Cerebellum (tissue), 4 donors: ENCODE measurements at places on chromosomes 1 and 21.

GRCh38 chr1:14263671-14264070 is 334.8 kb upstream of the KAZN start:
- DNase-seq: no peak

- no peak for DNase-seq
Measured at GRCh38 chr1:54248966-54249365, 49.0 kb downstream of the MRPL37 start.

- peak; percentile 81 for DNase-seq
Measured at GRCh38 chr1:228445843-228446650, 29.4 kb upstream of the TRIM17 start.

DNA sequence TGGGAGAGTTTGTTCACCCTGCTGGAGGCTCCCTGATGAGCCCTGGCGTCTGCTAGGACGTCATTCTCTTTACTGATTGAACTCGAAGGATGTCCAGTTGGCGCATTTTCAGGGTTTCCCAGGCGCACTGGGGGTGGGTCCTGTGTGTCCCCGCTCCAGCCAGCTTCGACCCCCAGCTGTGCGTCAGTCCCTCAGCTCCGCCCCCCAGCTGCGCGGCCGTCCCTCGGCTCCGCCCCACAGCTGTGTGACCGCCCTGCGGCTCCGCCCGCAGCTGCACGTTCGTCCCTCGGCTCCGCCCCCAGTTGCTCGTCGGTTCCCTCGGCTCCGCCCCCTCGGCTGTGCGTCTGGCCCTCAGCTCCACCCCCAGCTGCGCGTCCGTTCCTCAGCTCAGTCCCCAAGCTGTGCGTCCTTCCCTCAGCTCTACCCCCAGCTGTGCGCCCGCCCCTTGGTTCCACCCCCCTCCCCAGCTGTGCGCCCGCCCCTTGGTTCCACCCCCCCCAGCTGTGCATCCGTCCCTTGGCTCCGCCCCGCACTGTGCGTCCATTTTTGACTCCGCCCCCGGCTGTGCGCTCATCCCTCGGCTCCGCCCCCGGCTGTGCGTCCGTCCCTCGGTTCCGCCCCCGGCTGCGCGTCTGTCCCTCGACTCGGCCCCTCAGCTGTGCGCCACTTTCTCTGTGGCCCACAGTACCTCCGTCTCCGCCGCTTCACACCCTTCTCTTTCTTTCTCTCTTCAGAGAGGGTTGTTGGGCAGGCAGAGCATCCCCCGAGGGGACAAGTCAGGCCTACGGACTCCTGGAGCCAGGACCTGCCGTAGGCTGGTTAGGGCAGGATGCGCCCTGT is 61.3 kb downstream of the FAAP20 start:
- peak; percentile 70 for DNase-seq

GRCh38 chr1:163290025-163290640 is 31.6 kb upstream of the NUF2 start:
- no peak for DNase-seq

DNA sequence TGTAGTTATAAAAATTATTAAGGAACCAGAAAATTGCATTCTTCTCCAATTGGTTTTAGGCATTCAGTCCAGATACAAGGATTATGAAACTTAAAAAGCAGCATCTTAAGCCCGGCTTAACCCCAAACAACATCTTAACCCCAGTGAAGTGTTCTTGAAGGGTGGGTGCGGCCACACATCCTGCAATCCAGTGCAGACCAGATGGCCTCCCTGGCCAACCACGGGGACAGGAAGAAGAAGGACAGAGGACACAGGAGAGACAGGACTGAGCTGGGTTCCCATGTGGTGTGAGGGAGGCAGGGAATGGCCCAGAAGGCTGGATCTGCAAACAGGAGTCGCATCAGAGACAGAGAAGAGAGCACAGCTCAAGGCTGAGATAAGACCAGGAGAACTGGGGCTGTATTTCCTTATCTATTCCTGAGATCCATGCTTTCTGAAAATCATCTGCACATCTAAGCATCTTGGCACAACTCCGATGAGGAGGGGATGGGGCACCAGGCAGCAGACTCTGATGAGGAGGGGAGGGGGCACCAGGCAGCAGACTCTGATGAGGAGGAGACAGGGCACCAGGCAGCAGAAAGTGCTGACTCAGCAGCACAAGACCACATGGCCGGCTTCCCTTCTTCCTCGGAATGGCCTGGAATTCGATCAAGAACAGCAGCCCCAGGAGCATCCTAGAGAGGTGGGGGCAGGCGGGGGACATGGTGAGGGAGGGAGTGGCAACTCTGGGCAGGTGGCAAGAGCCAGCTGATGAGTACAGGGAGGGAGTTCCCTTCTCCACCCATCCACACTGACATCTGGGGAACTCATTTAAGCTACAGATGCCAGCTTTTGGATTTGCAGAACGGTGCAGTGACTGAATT is 26.6 kb downstream of the ABCG1 start:
- no peak for DNase-seq

DNA sequence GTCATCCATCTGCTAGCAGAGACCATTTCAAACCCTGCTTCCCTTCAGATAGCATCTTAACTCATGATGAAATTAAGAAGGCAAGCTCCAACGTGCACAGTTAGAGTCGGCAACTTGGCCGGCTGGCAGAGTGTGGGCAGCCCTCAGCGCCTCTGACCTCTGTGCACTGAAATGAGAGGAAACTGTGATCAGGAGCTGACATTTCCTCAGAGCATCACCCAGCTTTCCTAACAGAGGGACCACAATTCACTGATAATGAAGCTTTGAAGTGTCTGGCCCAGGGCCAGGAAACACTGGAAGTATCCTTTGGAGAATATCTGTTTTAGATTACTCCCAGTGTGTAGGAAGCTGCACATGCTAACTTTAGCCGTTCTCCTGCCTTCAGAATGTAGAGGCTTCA is 145.0 kb upstream of the ZC3H11B start:
- DNase-seq: no peak

- no peak for DNase-seq
Measured at GRCh38 chr1:154176337-154176736, 15.6 kb downstream of the TPM3 start.

DNA sequence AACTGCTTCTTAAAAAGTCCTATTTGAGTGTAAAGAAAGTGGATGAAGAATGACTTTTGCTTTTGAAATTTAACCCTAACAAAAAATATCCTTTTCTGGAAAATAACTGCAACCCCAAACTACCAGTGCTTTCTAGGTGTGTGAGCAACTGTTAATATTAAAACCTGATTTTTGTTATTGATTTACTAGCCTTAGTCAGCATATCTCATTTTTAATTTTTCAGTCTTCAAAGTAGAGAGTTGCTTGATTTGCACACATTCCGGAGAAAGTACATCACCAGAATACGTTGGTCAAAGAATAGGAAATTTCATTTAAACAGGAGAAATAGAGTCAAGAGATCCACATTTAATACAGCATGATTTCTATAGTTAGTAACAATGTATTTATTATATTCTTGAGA is 141.8 kb upstream of the ADAMTS5 start:
- DNase-seq: no peak

DNA sequence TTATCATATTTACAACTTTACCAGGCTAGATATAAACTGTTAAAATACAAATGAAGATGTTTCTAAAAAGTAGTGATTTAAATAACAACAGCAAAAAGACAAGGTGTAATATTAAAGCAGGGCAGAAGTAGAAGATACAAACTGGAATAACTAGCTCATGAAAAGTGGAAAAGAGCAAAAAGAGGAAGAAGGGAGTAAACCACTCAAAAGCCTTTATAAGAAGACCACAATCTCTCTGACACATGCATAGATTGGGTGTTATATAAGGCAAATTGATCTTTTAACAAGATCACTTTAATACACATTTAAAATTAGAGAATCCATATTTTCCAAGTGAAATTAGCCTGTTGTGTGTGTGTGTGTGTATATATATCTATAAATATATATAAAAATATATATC is 5.0 kb downstream of the DENND1B start:
- DNase-seq: no peak

GRCh38 chr1:236010443-236010842 is 54.4 kb downstream of the NID1 start:
- no peak for DNase-seq

- no peak for DNase-seq
Measured at GRCh38 chr1:154115180-154115579, 39.7 kb downstream of the NUP210L start.

GRCh38 chr1:116671072-116671760 is 3.7 kb upstream of the IGSF3 start:
- no peak for DNase-seq

- no peak for DNase-seq
Measured at GRCh38 chr1:89667691-89668090, 34.8 kb downstream of the LRRC8C start.

- DNase-seq: no peak
Measured at GRCh38 chr1:58059789-58060188, 486.7 kb downstream of the OMA1 start.

DNA sequence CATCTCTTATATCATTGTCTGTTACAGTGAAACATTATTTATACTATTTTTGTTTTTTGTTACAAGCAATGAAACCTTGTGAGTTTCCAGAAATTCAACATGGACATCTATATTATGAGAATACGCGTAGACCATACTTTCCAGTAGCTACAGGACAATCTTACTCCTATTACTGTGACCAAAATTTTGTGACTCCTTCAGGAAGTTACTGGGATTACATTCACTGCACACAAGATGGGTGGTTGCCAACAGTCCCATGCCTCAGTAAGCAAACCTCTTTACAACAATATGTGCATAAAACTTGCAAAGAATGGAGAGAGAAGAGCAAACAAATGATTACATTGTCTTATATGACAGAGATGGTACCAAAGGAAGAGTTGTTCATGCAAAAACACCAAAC is 22.4 kb downstream of the CFHR4 start:
- no peak for DNase-seq

- peak; percentile 95 for DNase-seq
Measured at GRCh38 chr1:53946252-53947171, at the start of gene LRRC42. LRRC42 (plus strand) TSS chr1:53946350; CDS start chr1:53952000, 5,650 bp downstream.

DNA sequence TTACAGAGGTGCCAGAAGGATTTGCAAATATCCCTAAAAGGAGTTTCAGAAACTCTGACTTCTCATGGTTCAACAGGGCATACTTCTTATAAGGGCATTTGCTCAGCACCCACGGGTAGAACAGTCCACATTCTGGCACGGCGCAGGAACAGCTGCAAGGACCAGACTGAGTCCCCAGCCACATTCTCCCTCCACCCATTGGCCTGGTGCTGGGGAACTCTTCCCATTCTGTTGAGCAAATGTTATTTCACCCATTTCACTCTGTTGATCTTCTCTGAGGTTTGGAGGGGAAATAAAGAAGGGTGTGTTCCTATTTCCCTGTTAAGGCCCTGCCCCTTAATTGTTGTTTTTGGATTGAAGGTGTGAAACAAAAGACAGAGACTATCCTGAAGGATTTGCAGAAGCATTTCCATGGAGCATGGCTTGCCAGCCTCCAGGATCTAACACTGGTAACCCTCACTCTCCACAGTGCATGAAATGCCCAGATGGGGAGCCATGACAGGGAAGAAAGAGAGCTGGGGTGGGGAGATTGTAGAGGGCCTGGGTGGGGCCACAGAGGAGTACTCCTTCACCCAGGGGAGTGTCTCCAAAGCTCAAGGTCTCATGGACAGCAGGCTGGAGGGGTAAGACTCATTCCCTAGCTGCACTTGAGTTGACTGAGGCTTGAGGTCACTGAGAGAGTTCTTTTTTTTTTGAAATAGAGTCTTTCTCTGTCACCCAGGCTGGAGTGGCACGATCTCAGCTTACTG is 35.0 kb downstream of the INAVA start:
- no peak for DNase-seq

GRCh38 chr1:2317230-2318065 is 73.9 kb downstream of the MORN1 start:
- no peak for DNase-seq

DNA sequence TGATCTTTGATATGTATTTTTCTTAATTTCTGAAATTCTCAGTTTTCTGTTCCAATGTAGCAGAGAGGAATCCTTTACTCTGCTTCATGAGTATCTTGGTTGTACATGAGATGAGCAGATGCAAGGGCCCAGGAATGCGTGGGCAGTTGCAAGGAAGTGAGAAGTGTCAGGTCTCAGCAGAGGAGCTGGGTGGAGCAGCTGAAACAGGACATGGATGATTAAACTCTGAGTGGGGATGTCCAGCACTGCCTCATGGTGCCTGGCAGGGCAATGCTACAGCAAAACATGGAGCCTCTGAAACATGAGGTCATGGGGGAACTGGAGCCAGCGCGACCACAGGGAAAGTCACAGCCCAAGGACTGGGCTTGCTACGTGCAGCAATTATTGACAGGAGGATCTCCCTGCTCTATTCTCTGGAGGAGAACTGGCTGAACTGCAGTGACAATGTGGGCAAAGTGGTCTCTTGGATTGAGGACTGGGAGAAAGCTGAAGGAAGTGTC is 48.4 kb downstream of the COLGALT2 start:
- DNase-seq: peak; percentile 67

DNA sequence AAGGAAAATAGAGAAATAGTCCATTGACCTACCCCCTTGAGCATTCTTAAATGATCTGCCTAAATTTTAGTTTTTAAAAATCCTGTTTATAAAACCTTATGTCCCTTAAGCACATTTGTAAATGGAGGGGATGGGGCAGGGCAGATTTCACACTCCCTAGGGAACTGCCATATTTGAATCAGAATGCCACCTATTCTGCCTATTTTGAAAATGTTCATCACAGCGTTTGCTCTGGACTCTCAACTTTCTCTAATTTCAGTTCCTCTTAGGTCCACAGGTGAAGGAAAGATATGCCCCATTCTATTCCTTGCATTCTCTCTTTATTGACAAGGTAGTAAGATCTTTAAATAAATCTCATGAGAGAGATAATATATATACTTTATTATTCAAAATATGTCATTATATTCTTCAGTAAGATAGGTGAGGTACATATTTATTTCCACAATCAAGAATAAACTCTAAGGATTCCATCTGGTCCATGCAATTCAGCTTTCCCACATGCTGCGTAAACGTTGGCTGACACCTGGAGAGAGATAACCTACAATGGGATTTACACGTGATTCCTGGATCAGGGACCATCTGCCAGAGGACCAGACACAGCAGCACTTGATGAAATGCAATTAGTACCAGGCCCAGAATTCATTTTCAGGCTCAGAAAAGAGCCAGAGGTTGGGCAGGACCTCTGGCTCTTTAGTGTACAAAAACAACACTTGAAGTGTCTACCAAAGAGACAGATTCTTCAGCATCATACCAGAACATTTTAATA is 1.2 kb upstream of the LPGAT1 start:
- peak; percentile 75 for DNase-seq

DNA sequence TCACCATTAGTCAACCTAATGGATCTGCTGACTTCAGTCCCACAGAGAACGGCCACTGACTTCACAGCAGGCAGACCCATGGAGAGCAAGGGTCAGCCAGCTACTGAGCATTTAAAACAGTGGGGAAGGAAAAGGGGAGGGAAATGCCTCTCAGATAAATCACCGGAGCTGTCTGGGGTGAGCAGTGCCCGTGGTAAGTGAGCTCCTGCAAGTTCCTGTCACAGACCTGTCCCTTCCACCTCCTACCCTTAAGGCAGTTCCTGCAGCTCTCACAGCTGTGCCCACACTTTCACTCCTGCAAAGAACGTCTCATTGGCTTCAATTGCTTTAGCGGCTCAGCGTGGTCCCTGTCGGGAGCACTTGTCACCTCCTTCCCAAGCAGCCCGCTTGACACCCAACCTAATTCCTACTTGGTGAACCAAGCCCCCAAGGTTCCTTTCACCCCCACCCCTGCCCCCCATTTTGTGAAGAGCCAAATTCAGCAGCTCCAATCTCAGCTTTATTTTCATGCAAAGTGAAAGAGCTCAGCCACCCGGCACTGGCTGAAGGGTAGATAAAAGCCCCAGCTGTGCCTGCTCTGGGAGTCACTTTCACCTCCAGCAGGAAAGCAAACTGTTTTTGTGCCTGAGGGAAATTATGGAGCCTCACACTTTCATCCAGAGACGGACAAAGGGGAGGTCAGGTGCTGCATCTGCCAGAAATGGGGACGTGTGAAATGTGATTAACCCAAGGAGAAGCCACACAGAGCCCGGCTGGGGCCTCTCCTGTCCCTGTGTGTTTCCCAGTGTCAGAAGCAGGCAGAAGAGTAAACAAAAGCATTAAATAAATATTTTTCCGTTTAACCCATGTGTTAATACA is 306.2 kb downstream of the TTLL7 start:
- DNase-seq: no peak
